ENCODE measurements at places on chromosomes 5 and 9.

DNA sequence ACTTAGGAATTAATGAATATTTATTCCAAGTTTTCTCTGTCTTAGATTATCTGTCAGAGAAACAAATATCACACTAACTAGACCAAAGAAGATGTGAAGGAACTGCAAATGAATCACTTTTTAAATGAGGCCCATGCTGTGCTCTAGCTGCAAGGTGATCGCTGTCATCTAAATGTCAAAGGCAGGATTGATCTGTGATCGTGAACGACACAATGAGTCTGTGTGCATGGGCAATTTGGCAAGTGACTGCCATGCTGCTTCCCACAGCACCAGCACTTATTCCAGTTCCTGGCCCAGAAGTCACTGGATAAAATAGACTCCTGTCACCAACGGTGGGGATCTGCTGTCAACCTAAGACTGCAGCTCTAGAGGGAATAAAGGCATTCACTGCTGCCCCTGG is 141.2 kb downstream of the TRIM36 start:
- no peak for DNase-seq

GRCh38 chr5:174317256-174317894 is 271.9 kb downstream of the NSG2 start:
- DNase-seq, result no peak

- DNase-seq, result no peak
Observed at GRCh38 chr9:32603914-32604852, 31.2 kb upstream of the NDUFB6 start.

DNA sequence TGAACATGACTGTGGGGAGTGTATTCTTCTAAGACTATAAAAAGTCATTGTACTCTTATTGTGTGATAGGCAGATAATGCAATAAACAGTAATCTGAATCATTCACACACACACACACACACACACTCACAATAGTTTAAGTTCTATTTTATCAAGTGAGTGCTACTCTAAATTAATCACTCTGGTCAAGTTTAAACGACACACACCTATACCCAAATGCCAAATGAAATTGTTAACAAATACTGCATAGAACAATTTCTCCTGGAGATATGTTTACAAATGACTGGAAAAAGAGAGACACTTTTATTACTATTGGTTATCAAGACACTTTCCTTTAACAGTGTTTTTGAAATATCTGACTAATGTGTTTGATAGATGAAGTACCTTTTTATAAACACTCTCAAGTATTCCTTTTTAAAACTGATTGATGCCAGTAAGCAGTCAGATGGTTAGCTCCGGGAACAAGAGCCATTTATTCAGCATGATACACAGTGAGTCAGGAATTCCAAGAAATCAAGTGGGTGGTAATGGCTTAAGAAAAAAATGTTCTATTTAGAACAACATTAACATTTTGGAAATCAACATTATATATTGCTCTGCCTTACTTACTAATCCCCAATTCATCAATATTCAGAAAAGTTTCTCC is 521.6 kb upstream of the ST8SIA4 start:
- no peak for DNase-seq

- DNase-seq, result no peak
Observed at GRCh38 chr9:136656183-136656738, 6.5 kb upstream of the EGFL7 start.

DNA sequence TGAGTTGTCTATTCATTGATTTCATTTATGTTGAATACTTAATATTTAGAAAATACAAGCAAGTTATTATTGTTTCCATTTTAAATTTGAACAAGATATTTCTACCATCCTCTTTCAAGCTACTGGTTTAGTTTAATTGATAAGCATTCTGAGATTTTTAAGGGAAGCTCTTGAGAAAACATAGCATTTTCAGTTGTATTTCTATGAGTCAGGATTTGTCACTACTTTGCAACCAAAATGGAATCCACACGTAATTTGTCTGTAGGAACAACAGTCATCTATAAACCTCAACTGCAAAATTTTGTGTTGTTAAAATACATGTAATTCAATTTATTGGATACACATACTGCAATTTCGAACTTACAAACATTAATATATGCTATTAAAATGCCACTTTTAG is 74.0 kb downstream of the PRR16 start:
- no peak for DNase-seq

- DNase-seq, result no peak
Observed at GRCh38 chr5:16260000-16260399, 80.4 kb upstream of the MARCHF11 start.

DNA sequence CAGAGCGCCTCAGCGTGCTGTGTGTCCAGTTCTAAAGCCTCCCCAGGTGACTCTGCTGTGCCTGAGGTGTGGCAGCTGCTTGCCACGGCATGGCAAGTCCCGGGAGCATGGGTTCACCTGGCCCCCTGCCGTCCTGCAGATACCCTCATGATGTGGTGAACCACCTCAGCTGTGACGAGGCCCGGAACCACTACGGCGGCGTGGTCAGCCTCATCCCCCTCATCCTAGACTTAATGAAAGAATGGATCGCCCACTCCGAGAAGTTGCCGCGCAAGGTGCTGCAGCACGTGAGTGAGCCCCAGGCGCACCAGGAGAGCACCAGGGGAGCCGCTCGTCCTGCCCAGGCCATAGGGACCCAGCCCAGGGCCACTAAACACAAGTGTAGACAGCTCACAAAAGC is 9.5 kb downstream of the SPACA9 start:
- no peak for DNase-seq

- no peak for DNase-seq
Observed at GRCh38 chr9:87644659-87645058, 81.3 kb upstream of the CTSL start.

- DNase-seq, result no peak
Observed at GRCh38 chr9:136220017-136220729, 15.2 kb upstream of the LHX3 start.

GRCh38 chr9:90578126-90578815 is 64.4 kb downstream of the DIRAS2 start:
- no peak for DNase-seq

GRCh38 chr9:87542141-87542540 is 44.5 kb downstream of the DAPK1 start:
- no peak for DNase-seq

GRCh38 chr9:97357056-97357455 is 49.6 kb downstream of the CCDC180 start:
- DNase-seq, result no peak

- DNase-seq, result no peak
Observed at GRCh38 chr9:135268981-135269380, 181.5 kb downstream of the OLFM1 start.

DNA sequence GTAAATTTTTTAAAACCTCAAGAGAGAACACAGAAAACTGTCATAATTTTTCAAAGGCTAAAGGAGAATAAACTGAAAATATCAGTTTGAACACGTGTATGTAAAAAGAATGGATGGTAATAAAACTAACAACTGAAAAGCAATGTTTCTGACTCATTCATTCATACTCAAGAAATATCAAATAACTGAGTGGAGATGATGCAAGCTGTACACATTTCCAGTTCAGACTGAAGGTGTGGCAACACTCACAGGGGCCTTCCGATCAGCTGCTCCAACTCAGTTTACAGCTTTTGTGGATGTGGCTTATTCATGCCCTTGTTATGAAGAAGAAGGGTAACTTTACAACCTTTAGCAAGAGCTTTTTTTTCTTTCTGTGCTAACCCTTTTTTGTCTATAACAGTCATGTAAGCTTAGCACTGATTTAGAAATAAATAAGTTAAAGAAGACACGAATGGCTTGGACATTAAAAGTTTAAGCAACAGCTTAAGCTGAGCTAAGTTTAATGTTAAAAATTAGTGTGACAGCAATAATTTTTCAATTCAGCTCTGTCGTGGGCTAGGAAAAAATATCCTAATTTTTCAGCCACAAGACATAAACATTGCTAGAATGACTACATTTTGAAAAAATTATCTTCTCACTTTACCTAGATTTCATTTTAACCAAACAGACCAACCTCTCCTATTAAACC is 453.5 kb downstream of the RAB3C start:
- DNase-seq, result no peak

GRCh38 chr5:114686356-114686755 is 324.5 kb downstream of the KCNN2 start:
- no peak for DNase-seq

DNA sequence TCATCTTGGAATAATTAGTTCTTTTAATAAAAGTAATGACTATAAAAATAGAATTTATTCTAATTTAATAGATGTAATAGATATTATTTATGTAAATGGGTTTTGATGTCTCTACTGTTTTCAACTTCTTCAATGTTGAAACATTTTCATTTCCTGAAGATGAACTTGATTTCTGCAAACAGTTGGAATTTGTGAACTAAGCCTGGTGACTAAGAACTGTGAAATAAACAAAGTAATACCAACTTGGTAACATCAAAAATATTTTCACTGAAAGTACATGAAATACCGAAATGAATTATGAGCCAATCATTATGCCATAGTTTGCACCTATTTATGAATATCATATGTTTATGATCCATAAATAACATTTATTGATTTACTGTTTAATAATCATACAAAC is 143.8 kb upstream of the FGF10 start:
- DNase-seq, result no peak

GRCh38 chr9:26437056-26437711 is 455.4 kb downstream of the CAAP1 start:
- DNase-seq, result no peak

DNA sequence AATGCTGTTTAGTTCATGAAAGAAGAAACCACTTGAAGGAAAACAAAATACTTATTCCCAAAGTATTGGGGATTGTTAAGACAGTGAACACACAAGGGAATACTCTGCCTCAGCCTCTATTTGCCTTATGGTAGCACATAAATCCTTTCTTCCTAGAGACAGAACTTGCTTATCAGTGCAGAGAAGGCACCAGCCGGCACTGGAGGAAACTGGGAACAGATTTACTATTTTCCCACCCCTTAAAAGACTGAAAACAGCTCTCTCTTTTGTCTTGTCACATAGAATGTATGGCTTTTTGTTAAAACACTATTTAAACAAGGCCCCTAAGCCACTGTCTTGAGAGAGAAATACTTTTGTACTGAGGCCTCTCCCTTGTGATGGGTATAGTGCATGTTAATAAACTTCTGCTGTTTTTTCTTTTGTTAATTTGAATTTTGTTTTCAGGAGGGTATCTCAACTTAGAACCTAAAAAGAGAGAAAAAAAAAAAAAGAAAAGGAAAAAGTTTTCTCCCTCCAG is 40.7 kb upstream of the EDIL3 start:
- no peak for DNase-seq

DNA sequence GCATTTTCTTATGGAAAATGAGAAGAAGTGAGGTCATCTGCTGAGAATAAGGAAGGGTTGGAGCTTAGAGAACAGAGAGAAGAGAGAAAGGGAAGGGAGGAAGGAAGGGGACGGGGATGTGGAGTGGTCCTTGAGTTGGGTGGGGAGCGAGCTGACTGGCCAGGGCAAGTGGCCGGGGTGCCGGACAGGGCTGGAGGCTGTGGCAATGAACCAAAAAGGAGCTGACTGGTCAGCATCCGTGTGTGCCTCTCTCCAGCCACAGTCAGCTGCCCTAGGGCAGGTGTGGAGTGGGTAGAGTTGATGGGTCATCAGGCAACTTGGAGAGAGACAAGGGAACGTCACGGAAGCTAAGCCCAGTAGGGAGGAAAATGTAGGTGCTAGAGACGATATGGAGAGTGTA is 234.9 kb upstream of the DAP start:
- no peak for DNase-seq

GRCh38 chr5:156052656-156053055 is 274.3 kb upstream of the SGCD start:
- peak; percentile 23 for DNase-seq
